T-helper 2 cell treated with Interferon-gamma antibody and Interleukin-4, amounts not matched to agents 5 μg/mL and 100 μg/mL, for 36 hours (primary cell): ENCODE measurements at places on chromosomes 3 and 15.

DNA sequence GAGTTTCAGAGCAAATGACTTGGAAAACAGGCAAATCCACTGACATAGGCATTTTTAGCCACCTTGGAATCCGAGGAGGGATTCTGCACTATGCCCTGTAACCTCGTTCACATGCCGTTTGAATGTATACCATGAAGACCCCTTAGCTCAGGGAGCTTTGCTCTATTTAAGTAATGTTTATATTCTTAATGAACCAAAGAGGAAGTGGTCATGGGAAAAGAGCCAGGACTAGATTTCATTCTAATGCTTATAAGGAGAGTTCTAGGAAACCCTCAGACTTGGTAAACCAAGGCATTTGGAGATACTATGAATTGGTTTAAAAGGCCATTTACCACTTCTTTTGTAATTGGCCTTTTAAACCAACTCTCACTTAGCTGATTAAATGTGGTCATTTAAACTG, 178.9 kb downstream of the IGF1R start:
- DNase-seq: no peak

DNA sequence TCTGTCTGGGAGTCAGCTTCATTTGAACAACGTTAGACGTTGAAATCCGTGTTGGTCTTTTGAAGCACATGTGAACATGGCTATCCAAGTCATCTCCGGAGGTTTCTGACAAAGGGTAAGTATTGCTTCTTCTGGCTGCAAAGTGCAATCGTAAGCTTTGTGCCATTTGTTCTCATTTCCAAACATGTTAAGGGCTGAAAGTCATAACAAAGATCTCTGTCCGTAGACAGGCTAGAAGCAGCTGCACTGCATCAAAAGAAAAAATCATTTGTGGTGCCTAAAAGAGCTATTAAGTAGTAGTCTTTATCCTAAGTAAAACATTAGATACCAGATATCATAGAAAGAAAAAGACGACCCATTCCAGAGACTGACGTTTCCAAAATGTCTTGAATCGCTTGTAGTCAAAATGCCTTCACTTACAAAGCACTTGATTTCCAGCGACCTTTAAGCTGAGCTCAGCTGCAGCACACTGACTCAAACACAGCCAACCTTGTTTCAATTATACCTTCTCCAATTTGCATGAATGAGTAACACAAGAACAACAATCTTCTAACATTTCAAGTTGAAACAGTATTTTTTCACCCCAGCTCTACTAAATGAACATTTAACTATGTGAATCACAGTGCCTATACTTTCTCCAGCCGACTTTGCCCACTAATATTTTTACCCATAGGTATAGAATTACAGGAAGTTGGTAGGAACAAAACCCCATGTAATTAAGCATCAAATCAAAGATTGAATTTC, 76.6 kb downstream of the NEDD4 start:
- no peak for DNase-seq

DNA sequence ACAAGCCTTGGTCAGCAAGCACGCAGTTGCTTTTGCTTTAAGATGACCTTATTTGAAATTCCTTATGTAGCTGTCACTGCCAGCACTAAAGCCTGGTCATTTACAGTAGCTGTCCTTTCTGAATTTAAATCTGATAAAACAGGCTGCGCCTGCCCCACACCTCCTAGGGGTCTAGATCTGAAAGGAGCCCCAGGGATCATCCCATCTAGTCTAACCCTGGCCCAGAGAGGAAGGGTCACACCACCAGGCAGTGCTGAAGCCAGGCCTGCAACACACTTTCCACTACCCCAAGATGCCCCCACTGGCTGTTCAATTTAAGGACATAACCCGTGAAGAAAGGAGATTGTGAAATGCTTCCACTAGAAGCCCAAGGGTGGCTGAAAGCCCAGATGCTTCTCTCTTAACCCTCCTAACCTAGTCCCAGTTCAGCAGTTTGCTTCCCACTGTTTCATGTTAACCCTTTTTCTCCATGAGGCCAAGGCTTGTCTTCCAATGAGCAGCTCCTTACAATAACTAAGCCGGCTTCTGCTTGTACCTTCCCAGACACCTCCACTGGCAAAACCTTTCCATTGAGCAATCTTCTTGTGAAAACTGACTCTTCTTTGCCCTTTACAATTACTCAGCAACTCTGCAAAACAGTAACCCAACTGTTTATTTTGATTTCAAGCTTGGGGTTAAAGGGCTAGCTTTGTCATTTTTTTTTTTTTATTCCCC, 198.9 kb upstream of the LPP start:
- no peak for DNase-seq

GRCh38 chr15:88620995-88621772, at the start of gene AEN:
AEN (plus strand) TSS chr15:88621340; CDS start chr15:88626210, 4,870 bp downstream.
- DNase-seq: peak; percentile 96

DNA sequence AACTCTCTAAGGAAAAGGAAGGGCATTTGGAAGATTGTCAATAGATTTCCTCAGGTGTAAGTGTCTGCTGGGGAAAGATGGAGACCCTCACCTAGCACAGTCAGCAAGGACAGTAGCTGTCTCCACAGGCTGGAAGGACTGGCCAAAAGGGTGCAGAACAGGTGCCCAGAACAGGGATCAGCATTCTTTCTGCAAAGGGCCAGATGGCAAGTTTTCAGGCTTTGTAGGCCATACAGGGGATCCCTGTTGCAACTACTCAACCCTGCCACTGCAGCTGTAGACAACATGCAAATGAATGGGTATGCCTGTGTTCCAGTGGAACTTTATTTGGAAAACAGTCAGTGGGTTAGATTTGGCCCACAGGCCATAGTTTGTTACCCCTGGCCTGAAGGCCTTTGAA, 8.1 kb downstream of the AGBL1 start:
- no peak for DNase-seq

- peak; percentile 47 for DNase-seq
Observed at GRCh38 chr3:42539871-42540714, 37.6 kb downstream of the VIPR1 start.

DNA sequence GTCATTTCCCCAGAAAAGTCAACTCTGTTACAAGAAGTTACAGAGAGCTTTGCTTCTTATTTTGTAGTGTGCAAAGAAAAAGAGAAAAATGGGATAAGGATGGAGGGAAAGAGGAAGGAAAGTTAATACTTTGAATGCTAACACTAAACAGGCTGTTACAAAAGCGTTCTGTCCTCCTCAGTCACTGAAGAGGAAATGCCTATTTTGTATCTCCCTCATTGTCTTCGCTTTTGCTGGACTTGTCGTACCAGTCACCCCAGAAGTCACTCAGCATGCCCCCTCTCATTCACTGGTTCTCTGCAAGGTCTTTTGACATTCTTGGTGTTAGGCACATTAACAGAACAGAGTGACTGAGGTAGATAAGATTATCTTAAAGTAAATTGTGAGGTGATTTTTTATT, 129.6 kb downstream of the ALCAM start:
- no peak for DNase-seq

DNA sequence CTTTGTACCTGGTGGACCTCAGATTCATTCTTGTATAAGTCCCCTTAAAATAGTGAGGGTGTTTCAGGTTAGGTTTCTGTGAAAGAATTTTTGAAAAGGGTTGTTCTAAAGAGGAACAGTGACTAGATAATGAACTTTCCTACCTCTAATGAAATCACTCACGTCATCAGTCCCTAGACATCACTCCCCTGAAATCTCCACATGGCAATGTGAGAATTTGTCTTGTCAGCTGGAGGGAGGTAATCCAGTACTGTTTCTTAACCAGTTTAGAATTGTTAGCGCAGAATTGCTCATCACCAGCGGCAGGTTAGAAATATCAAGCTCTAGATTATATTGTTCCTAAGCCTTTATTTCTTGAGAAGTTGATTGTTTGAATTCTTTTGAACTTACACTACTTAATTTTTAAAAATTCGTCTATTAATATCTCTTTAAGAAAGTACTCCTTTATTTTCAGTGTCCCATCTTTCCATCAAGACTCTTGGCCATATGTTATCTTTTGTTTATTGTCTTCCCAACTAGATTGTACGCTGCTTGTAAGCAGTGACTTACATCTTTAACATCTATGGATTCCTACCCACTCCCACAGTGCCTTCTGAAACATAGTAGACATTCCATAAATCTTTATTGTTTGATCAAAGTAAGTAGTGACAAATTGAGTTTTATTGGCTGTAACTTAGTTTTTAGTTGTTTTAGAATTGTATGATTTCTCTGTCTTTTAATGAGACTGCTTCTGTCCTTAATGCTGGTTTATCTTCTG, 52.8 kb downstream of the RASA2 start:
- DNase-seq: no peak

GRCh38 chr3:14485981-14486380, 54.2 kb downstream of the GRIP2 start:
- DNase-seq: no peak

GRCh38 chr15:71374607-71375352, 259.5 kb downstream of the THSD4 start:
- DNase-seq: no peak

DNA sequence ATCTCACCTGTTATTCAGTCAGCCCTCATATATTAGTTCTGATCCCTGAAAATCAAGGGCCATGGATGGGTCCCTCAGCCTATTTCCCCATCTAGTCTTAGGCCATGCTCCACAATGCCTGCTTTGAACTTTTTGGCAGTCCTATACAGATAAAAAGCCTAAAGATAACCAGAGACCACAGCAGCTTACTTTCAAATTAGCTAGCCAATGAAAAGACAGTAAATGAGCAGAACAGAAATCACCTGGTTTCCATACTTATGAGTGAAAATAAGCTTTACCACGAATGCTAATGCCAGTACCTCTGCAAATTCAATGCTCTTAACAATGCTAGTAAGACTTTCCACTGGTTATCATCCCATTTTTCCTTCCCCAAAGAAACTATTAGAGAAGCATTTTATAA, 141.6 kb upstream of the SPRED1 start:
- DNase-seq: no peak

DNA sequence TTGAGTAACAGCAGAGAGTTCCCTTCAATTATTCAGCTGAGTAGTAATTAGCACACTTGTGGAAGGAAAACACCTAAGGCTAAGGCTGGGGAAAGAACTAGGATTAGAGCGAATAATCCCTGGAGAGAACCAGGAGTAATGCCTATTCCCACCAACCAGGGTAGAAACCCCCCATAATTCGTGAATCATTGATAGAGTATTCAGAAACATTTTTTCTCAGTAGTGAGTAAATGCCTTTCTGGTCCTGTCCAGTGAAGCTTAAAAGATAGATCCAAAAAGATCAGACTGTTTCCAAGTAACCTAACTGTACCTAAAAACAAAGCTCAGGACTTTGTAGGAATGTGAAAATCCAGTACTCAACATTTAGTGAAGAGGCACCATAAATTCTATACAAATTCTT, 71.2 kb downstream of the DGKG start:
- no peak for DNase-seq

DNA sequence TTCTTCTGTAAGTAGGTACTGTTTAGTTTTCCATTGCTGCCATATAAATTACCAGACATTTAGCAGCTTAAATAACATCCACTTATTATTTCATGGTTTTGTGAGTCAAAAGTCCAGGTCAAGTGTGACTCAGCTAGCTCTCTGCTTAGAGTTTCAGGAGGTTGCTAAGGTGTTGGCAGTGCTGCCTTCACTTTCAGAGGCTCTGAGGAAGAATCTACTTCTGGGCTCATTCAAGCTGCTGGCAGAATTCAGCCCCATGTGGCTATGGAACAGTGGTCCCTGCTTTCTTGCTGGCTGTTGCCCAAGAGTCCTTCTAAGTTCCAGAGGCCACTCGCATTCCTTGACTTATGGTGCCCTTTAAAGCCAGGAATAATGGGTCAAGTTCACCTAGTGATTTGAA, 4.5 kb downstream of the CFAP44 start:
- DNase-seq: no peak

DNA sequence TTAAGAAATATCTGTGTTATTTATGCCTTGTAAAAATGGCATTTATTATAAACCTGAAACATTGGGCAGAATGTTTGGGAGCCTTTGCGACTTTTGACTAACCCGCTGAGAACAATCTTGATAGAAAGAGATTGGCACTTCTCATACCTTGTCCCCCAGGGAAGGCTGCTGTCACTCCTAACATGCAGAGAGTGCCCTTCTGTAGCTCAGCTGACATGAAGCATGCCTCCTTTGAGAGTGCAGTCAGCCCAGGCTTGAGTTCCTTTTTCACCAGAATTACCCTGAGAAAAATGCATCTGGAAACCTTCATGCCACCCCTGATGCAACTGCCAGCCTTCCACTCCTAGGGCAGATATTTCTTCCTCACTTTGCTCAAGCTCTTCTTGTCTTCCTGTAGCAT, 569.2 kb upstream of the ARPP21 start:
- DNase-seq: no peak

DNA sequence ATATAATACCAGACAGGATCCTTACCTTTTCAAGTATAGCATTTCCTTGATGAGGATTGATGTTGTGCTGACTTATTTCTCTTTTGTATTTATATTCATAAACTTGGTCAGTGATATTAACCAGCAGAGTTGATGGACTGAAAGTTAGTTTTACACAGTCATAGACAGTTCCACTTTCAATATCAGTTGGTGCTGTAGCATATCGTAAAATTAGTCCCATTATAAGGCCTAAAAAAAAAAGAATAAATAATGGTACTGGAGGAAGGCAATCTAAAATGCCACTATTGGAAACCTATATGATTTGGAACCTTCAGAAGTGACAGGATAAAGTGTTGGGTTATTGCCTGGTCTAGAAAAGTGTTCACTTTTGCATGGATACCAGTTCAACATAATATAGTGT, 16.3 kb downstream of the SLC9A9 start:
- DNase-seq: no peak

DNA sequence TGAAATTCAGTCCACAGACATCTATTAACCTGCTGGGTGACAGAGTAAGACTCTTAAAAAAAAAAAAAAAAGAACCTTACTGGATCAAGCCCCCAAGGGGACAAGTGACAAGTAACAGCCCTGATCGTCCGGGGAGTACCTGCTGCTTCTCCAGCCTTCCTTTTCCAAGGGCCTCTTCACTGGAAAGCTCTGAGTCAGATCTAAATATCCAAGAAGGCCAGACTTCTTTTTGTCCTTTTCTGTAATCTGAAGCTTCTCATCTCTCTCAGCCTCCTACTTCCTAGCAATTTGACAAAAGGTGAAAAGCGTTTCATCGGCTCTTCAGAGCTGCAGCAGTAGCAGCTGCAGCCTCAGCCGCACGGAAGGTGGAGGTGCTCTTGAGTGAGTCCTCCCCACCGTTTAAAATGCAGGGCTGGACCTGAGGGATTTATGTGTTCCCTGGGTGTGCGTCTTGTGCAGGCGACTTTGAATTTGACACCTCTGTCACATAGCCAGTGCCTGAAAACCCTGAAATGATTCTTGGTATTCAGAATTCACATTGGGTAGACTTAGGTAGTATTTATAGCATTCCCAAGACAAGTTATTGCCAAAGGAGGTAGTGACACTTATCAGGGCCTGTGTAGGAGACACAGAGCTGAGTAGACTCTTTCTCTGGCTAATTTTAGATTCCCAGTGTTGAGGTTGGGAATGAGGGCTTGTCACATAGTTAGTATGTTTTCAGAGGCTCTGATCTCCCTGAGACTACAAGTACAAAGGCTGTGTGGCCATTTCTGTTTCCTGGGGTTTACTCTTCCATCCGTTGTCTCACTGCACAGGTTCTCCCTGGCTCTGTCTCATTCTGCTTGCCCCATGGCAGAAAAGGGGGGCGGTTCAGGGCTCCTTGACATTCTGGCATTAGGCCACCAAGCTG, 291.2 kb upstream of the C2CD4B start:
- DNase-seq: no peak
